ENCODE measurements at places on chromosomes 13 and 19. TPM values are rescaled to one million over a fixed set of nuclear protein-coding genes. Genes with fewer than 3 reads are reported as not detected.

The SETDB2 gene
- 10.6 TPM for total RNA-seq

The APC2 gene
- total RNA-seq = 0.56 TPM

The ZSCAN5C gene
- total RNA-seq = not detected

The KCNC3 gene
- total RNA-seq = 1.3 TPM

The ERICH4 gene
- not detected for total RNA-seq

The CLDN10 gene
- total RNA-seq = not detected

The CACNG7 gene
- total RNA-seq = not detected

The IFI30 gene
- total RNA-seq = 79.3 TPM

The SULT2A1 gene
- total RNA-seq = 0.67 TPM

Data from left colon (tissue), 2 donors.